ENCODE measurements at places on chromosomes 6 and 20.
A peak's percentile ranks its signal among the peaks of the same experiment; 100 is the strongest.

DNA sequence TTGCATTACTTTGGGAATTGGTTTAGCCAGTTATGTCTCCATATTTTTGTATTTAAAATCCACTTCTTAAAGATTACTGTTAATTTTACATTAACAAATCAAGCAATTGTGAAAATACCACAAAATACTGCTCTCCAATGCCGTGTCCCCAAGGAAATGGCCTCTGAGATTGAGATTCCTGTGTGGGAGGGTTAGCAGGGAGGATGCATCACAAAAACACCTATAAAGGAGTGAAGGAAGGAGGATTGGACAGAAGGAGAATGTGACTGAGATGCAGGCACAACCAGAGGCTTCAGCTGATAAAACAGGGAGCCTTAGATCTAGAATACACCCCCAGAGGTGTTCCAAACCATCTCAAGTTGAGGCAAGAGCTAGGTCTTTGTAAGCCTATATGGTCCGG is 34.2 kb upstream of the NKAIN2 start:
- DNase-seq, result no peak

- no peak for DNase-seq
Observed at GRCh38 chr6:64415926-64416325, 780.3 kb downstream of the PHF3 start.

GRCh38 chr20:49914310-49915117 is 815 bp downstream of the SPATA2 start:
- no peak for DNase-seq

DNA sequence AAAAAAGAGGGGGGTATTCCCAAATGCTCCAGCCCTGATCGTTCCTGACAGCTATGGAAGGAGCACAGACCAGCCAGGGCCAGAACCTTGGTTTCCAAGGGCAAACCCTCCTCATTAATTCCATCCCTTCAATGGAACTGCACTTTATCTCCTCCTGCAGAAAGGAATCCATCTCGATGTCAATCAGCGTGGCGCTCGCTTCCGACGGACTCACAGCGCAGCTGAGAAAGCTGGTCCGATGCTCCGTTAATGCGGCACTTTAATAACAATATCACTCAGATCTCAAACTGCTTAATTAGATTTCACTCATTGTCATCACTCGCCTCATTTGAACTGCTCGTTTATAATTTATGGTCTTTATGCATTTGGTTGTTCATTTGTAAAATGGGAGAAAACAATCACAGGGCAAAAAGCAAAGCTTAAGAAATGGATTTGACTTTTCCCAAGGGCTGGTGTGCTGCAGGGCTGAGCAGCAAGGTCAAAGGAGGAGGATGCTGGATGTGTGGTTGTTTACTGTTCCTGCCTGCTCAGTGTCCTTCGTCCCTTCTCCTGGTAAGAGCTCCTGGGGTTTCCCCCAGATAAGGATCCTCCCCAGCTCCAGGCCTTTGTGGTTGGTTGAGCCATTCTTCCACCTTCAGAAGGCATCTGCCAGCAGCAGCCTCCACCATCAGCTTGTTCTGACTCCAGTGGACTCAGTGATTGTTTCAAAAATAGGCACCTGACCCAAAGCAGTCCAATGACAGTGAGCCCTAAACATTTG is 152.7 kb downstream of the ANKRD60 start:
- no peak for DNase-seq

- no peak for DNase-seq
Observed at GRCh38 chr6:28977341-28978132, 27.6 kb downstream of the ZNF311 start.

- no peak for DNase-seq
Observed at GRCh38 chr6:12163744-12164507, 126.2 kb upstream of the EDN1 start.

GRCh38 chr20:63774306-63774705 is 34.7 kb downstream of the SLC2A4RG start:
- DNase-seq, result no peak

GRCh38 chr6:112502351-112503090 is 155.4 kb downstream of the RFPL4B start:
- DNase-seq, result no peak

DNA sequence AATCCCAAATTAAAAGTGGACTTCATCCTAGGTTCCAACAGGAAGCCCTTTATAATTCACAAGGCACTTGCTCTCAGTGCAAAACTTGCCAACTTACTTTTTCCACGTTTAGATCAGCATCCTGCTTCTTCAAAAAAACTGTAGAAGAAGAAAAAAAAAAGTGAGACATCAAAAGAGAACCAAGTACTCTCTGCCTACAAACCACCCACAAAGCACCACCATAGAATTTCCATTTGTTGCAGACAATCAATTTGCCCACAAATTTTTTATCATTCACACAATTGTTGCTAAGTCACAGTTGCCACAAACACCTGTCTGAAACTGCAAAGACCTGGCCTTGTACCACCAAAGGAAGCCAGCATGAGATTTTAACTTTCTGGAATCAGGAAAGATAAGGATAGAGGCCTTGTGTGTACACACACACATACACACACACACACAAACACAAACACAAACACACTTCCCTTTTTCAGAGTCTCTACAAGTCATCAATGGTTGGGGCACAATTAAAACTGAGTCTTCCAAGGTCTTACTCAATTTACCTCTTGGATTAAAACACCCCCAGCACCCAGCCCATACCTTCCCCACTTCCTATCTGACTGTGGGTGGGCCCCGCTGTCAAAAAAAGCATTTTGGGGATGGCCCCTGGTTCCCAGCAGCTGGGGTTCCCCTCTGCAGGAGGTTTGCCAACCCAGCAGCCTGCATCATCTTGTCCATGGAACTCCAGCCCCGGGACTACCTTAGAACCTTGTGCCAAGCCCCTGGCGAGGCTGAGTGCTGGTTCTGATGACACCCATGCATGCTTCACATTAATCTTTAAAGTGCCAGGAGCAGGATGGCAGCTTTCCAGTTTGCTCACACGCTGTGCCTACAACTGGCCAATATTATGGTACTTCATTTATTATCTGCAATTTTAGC is 26.5 kb downstream of the FYN start:
- no peak for DNase-seq

DNA sequence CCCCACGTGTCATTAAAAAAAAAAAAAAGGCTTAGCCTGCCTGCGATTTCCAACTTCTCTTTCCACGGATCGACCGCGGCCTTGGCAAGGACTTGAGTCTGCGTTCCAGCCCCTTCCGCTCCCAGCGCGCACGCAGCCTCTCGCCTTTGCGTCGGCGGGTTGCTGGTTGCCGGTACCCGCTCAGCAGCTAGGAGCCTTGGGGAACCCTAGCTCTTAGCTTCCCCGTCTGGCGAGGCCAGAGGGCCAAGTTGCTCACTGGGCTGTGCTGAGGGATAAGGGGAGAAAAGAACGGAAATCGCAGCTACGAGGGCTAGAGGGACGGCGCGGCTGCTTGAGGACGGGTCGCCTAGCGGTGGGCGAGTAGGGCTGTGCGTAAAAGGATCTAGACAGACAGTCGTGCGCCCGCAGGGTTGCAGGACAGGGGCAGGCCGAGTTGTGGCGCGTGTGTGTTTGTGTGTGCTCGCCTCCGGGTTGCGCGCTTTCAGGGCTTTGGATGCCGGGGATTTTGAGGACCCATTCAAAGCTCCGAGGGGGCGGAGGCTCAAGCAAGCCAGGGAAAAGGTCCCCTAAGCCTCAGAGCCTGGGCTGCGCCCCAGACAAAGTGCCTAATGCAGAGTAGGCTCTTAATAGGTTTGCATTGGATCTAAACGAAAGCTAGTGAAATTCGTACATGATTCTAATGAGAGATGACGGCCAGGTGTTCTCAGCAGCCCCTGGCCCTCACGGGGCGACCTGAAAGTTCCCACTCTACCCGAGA is 40.5 kb upstream of the OSTM1 start:
- no peak for DNase-seq

GRCh38 chr6:96834070-96834469 is 3.2 kb downstream of the GPR63 start:
- no peak for DNase-seq

GRCh38 chr6:43033496-43034189 is 12.2 kb downstream of the RRP36 start:
- no peak for DNase-seq

DNA sequence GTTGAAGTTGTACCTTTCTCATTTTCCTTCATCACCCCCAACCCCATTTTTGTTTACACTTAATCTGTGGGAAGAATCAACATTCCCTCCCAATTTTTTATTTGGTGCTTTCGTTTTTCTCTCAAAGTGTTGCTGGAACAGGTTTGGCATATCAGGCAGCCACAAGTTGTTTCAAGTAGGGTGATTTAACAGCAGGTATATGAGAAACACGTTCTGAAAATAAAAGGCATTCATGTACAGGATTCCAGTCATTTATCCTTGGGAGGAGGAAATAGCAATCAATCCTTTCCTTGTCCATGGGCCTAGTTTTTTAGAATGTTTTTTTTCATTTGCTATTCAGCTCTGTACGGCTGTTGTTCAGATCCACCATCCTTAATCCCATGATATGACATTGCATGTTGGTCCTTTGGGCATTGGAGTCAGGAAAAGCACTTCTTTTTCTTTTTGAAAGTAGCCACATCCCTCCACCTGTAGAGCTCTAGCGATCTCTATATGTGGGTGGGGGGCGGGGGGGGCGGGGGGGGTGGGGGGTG is 120.2 kb downstream of the JARID2 start:
- DNase-seq, result no peak

DNA sequence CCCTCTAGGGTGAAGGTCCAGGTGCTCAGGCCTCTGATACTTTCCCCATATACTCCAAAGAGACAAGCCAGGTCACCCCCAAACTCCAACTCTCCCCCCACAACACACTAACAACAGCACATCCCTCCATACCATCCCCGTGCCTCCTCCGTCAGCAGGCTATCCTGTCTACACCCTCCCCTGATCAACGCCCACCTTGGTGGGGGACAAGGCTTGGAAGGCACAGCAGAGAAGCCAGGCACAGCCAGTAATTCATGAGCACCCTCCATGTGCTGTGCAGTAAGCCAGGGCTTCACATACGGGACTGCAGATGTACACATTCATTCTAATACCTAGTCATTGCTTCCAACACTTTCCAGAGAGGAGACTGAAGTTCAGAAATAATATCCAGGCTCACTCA is 57.6 kb downstream of the TRERF1 start:
- no peak for DNase-seq

DNA sequence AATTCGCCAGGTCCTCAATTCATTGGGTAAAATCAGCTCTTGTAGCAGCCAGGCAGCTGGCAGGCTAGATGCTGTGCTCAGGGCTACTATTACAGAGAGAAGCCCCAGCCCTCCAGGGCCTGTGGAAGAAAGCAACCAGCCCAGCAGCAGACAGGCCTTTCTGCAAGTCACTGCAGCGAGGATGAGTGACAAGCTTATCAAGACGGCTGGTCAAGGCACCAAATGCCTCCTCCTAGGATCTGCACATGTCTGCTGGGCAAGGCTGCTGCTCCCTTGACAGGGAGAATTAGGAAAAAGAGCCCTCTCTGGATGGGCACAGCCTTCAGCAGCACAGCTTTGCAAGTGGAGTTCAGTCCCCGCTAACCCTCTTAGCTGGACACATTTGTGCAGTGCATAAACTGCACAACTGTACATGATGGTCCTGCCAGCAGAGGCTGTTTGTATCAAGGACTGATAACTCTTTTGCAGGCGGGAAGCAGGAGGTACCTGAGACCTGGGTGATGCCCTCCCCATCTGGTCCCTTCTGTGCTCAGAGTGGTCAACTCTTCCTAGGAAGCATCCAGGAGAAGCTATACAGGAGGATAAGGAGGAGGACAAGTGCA is 89.9 kb downstream of the CDC5L start:
- DNase-seq, result no peak

GRCh38 chr20:33480048-33480447 is 9.8 kb upstream of the CBFA2T2 start:
- no peak for DNase-seq

GRCh38 chr20:4925842-4926530 is 75.3 kb downstream of the SLC23A2 start:
- no peak for DNase-seq

DNA sequence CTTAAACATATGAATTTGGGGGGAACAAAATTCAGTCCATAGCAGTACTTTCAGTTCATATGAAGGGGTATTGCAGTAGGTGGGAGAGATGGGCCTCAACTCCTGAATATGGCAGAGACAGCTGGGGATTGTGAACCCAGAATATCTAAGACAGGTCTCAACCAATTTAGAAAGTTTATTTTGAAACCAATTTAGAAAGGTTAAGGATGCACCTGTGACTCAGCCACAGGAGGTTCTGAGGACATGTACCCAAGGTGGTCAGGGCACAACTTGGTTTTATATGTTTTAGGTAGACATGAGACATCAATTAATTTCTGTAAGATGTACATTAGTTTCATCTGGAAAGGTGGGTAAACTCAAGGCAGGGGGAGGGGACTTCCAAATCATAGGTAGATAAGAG is 59.5 kb downstream of the MYO6 start:
- DNase-seq, result no peak

DNA sequence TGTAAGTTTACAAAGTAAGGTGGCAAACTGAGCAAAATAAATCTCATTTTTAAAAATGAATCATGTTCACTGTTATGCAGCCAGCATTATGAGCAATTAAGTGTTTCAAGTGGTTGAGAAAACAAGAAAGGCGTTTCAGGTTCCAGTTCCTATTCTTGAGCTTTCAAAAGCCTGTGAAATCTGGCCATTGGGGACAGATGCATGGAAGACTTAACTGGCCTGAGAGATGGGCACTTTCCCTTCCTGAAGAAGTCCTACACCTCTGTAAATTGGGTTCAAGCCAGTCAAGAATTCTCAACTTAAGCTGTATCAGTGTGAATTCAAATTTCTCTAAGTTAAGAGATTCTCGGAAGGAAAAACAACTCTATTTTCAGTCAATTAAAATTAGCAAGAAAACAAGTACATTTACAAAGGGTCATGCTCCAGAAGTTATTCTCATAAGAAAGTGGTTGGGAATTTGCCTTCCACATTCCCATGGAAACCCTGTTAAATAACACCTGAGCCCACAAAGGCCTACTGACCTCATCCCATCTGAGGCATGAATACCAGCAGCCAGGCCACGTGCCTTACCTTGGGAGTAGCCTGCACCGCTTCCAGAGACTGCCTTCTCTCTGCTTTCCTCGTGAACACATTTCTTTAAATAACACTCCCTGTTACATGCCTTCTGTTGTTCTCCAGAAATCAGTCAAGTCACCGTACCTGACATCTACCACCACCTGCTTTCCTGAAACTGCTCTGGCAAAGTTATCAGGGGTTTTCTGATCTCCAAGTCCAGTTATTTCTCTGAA is 19.4 kb downstream of the MAP3K5 start:
- peak; percentile 21 for DNase-seq

- no peak for DNase-seq
Observed at GRCh38 chr6:16331384-16332174, 93.2 kb downstream of the GMPR start.

DNA sequence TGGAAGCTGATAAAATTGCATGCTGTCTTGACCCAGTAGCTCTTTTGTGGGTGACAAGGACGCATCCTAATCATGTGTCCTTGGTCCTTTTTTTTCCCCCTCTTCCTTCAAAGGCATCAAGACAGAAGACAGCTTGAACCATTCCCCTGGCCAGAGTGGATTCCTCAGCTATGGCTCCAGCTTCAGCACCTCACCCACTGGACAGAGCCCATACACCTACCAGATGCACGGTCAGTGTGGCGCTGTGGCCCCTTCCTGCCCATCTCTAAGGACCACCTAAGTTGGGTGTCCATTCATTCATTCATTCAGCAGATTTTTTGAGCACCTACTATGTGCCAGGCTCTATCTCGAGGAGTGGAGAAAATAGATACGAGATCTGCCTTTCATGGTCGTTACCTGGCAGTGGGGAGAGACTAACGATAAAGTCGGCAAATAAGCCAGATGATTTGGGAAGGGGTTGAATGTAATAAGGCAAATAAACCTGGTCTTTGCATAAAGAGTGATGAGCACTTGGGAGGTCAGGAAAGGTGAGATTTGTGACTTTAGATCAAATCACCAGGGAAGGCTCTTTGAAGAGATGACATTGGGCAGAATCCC is 121.5 kb downstream of the EYA2 start:
- no peak for DNase-seq

GRCh38 chr6:168838037-168838399 is 397.0 kb downstream of the SMOC2 start:
- peak; percentile 61 for DNase-seq

Data from NCI-H1417 treated with DMSO at 0.1 percent for 48 hours (cell line).